ENCODE measurements at places on chromosomes 1 and 21. TPM values are rescaled to one million over a fixed set of nuclear protein-coding genes. Genes with fewer than 3 reads are reported as not detected.

The ELAVL4 gene
- not detected for polyA plus RNA-seq

The MSH4 gene
- 0.04 TPM for polyA plus RNA-seq

The IQCC gene
- 1.2 TPM for polyA plus RNA-seq

The NBPF9 gene
- 27.3 TPM for polyA plus RNA-seq

The DISP3 gene
- polyA plus RNA-seq: 0.05 TPM

The SLC9C2 gene
- polyA plus RNA-seq: not detected

- no peak for DNase-seq
These were observed 34.5 kb downstream of the TMPRSS15 start for GRCh38 chr21:18369115-18369514.

- no peak for DNase-seq
These were observed 2.7 kb downstream of the ZBED6 start for GRCh38 chr1:203797948-203798655.

DNA sequence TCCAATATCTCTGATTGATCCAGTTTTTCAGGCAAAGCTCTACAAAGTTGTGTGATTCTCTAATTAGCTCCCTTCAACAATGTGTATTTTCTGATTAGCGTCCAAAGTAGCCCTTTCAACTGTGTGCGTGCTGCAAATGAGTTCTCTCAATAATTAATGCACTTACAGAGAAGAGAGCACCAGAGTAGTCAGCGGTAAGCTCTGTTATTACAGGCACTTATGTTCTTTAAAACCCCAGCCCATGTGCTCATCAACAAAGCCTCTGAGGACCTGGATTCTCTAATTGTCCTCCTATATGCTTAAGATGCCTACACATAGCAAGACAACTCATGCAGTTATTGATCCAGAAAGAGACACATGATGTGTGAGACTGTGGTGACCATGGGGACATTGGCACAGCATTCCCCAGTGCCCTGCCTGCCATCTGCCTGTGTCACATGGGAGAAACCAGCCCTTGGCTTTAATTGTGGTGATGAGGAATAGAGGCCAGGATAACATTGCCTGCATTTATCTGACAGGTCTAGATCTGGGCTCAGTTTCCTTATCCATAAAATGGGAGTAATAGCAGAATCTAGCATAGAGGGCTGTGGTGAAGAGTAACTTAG lies 151.7 kb downstream of the PCP4 start:
- DNase-seq: no peak

- no peak for DNase-seq
These were observed 22.0 kb downstream of the CLIC6 start for GRCh38 chr21:34690793-34691175.

- DNase-seq: no peak
These were observed 13.6 kb upstream of the FAAH start for GRCh38 chr1:46380508-46380907.

- no peak for DNase-seq
These were observed 99.4 kb upstream of the S1PR1 start for GRCh38 chr1:101137144-101138126.

DNA sequence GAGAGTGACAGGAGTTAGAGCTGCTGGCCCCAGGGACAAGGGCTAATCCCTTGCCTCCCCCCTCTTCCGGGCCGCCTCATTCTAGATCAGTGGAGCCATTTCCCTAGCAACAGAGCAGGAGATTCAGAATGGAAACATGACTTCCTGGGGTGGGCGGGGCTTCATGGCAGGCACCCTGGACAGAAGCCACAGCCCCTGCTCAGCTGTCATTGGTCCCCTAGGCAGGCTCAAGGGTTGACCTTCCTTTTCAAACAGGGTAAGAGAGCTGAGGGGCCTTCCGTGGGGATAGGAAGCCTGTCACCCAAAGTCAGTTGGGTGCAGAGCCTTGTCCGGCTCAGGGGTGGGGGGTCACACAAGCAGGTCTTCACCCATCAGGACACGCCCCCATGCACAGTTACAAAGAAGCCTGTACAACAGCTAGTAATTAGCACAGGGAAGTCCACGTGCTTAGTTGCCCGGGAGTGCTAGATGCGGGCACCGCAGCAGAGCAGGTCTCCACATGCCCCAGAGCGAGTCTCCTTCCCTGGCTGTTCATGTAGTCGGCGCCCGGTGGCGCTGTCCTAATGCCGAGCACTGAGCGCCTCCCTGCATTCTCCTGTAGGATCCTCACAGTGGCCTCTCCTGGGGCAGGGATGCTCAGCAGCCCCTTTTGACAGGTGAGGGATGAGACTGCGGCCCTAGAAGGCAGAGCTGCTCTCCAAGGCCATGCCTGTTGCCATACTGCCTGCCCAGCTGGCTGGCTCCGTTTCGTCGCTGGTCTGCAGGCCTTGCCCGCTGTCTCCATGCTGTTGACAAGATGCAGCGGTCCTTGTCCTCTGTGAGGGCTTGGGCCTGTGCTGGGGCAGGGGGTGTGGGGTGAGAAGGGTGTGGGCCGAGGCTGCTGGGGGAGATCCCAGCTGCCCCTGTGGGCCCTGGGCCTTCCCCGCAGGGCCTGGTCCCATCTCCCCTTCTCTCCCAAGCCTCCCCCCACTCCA lies 5.1 kb downstream of the TMEM201 start:
- DNase-seq: no peak

- no peak for DNase-seq
These were observed 23.6 kb downstream of the POU2F1 start for GRCh38 chr1:167244244-167244643.

DNA sequence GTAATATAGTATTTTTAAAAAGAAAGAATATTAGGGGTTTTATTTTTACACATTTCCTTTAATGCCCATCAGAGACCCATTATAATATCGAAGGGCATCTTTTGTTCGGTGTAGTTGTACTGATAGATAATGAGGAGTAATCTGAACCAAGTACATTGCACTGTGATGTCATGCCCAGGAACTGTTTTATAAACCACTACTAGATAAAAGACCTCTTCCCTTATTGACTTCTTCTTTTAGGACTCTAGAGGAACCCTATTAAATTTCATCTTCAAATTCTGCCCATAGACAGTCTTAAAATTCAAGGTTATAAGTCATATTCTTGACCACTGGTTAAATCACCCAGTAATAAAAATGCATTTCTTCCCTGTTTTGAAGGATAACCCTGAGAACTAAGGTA lies 206.5 kb downstream of the NRIP1 start:
- no peak for DNase-seq

GRCh38 chr1:220235462-220235861 lies 36.8 kb downstream of the RAB3GAP2 start:
- DNase-seq: no peak

DNA sequence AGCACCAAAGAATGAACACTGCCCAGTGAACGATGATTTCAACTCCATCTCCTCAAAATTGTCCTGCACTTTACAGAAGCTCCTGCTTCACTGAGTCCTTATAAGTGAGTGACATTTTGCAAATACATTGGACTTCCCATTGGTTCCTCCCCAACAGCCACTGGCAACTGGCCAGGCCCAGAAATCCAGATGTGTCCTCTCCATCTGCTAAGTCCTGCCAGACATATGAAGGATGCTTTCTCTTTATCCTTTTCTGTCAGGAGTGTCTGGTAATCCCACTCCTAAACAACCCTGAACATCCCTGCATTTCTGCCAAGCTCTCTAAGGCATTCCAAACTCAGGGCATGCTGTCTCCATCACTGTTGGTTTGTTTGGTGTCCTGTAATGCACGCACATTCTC lies 271.8 kb downstream of the RRAGC start:
- DNase-seq: no peak

- DNase-seq: no peak
These were observed 184.0 kb downstream of the CDC7 start for GRCh38 chr1:91684481-91685196.

DNA sequence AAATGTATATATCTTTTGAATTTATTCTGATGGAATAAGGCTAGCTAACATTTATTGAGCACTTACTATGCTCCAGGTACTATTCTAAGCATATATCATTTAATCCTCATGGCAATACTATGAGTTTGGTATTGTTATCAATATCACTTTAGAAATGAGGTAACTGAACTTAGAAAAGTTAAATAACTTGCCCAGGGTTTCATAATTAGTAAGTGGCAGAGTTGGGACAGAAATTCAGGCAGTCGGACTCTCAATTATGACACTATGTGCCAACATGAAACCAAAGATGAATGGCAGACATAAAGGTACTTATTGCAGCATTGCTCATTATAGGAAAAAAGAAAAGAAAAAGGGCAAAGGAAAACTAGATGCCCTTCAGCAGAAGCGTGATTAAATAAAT lies 48.2 kb downstream of the RAB3GAP2 start:
- DNase-seq: no peak

GRCh38 chr1:205170532-205171269 lies 40.8 kb downstream of the DSTYK start:
- no peak for DNase-seq

DNA sequence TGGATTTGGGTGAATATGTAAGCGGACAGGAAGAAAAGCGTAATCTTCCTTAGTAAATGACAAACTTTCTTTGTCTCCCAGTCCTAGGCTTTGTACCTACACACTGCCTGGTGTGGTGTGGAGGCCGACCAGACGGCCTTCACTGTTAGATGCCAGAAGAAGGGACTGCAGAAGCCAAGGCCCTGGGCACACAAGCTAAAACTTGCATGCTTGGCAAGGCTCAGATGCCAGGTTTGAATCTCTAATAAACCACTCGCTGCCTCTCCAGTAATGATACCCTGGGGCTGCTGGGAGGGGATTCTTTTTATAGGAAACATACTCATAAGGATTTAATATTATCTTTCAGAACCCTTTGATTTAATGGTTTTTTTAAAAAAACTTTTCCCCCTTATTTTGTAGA lies 263.8 kb downstream of the PTPRC start:
- no peak for DNase-seq

DNA sequence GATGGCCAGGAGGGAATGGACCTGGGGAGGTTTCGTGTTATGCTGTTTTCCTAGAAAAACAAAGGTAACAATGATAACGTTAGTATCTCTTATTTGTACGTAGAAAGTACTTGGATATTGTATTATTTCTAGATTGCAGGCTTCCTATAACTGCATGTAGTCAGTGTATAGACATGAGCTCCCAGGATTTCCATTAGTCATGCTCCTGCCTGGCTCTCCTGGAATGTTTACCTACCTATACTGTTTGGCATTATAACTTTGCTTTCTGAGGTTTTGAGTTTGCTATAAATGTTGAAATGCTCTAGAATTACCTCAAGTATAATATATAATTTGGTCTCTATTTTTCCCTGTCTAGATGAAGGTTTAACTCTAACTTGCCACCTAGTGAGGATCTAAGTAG lies 66.1 kb downstream of the TTC3 start:
- DNase-seq: no peak

GRCh38 chr1:15799004-15799867 lies 8.2 kb downstream of the UQCRHL start:
- DNase-seq: peak; percentile 90

- peak; percentile 37 for DNase-seq
These were observed 436 bp upstream of the TTLL7 start for GRCh38 chr1:83999316-83999819.

All from AG04450 (cell line).